ENCODE measurements at places on chromosomes 11 and 22.

DNA sequence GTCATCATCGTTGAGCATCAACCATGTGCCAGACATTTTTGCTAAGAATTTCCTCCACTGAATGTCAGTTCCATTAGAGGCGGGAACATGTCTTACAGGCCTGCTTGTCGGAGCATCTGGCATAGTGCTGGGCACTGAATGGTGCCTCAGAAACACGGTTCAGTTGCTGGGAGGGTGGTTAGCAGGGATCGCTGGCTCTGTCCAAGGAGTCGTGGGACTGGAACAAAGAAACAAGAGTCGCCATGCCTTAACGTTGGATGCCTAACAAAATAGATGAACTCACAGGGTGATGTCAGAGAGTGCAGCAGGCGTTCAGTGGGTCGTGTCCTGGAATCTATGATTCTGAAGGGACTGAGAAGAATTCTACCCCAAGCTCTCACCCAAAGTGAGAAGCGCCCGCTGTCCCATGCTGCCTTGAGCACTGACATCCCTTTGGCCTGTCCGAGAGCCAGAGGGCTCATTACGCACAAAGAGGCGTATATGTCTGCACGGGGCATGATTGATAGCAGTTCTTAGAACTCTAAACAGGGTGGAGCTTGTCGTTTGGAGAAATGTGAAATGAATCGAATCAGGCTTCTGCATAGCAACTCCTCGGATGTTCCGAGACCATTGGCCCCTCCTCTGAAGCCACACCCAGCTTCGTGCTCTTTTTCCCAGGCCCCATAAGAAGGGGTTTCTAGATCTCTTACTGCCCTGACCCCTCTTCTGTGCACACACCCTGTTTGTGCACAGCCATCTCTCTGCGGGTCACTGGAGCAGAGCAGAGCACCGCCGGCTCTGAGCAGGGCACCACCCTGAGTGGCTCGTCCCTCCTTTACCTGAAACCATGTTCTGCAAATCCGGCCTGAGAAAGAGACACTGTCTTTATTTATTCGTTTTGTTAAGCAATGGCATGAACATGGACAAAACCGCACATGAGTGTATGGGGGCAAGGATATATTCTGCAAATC is 113.1 kb upstream of the B3GAT1 start:
- no peak for DNase-seq

GRCh38 chr11:123437236-123437979 is 7.3 kb downstream of the GRAMD1B start:
- DNase-seq = no peak

DNA sequence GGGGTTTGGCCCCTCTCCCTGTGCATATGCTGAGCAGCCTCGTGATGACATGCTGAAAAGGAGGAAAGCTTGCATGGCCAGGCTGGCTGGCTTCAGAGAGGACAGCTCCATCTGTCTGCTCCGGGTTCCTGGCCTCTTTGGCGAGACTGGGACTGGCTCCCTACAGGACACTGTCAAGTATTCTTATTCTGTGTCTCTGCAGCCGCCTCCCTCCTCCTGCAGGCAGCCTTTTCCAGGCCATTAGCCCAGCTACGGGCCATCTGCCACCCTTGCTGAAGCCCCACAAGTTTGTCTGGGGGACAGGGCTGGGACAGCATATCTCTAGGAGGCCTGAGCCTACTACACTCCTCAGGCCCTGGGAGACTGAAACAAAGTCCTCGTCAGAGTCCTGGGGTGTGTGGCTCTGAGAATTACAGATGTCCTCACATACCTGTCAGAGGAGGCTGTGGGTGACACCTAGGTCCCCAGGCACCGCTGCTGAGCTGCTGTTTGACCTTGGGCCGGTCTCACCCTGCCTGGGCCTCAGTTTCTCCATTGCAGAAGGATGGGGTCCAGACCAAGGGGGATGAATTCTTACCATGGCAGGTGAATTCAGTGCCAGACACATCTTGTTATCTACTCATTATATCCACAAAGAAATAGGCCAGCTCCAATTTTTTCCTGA is 11.0 kb downstream of the MRGPRG start:
- DNase-seq = no peak

DNA sequence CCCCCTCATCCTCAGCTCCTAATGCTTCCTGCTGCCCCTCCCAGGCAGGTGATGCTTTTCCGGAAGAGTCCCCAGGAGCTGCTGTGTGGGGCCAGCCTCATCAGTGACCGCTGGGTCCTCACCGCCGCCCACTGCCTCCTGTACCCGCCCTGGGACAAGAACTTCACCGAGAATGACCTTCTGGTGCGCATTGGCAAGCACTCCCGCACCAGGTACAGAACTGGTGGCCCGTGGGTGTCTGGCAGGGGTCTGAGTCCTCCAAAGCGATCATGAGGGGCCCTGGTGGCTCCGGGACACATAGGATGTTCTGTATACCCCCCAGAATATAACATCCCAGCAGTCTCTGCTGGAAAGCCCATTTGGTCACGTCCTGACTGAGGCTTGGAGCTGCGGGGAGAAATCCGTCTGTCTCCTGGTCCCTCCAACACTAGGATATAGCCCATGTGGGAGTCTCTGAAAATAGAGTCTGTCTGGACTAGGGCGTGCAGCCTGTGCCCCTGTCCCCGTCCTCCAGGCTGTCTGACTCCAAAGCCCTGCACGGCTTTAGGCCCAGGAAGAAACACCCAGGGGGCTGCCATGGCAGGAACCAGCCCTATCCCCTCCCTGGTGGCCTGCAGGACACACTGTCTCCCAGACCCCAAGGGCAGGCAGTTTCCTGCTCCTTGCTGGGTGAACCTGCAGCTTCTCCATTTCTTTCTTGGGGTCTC is 9.1 kb downstream of the F2 start:
- no peak for DNase-seq

GRCh38 chr22:44697423-44698141 is 4.4 kb upstream of the PRR5 start:
- peak; percentile 72 for DNase-seq

GRCh38 chr22:40256516-40256915 is 78.8 kb downstream of the TNRC6B start:
- peak; percentile 92 for DNase-seq

DNA sequence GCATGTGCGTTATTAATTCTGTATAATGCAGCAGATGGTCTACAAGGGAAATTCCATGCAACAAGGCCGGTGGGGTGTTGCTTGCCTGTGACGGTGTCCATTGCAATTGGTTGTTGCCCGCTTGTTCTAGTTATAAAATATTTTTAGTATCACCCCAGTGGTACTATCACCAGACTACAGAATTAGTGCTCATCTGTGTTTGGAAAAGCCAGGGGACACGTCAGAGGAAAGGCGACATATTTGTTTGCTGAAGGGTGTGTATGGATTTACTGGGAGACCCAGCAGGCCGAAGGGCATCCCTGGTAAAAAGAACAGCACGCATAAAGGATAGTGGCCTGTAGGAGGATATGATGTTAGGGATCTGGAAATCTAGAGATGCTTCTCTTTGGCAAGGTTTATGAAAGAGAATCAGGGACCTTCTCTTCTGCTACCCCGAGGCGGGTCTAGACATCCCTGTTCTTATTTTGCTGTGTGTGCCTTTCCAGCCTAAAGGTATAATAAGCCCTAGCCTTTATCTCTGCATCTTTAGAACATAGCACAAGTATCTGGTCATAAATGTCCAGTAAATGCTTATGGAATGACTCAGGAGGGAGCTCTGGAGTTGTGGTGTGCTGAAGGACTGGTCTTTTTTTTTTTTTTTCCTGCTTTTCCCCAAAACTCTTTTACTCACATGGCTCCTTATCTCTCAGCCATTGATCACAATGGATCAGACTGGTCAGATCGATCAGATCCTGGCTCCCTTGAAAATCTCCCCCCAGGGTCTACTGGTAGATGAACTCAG is 90.9 kb downstream of the LDLRAD3 start:
- peak; percentile 65 for DNase-seq

DNA sequence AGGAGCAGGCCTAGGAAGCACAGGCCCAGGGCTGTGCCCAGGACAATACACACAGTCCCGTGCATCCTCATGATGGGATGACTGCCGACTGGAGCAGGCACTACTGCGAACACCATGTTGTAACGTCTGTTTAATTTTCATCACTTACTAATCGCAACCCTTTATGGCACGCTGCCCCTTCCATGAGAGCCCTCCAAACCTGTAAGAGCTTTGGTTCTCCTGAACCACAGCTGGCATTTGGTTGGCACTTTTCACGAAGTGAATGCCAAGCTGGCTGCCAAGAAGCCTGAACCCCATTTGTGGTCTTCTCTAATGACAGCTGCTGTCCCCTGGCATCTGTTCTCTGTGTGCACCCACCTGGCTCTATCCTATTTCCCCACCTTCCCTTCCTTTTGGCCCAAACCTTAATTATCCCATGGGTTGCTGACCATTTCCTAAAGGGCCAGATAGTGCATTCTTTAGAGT is 36.5 kb downstream of the APOL1 start:
- no peak for DNase-seq

DNA sequence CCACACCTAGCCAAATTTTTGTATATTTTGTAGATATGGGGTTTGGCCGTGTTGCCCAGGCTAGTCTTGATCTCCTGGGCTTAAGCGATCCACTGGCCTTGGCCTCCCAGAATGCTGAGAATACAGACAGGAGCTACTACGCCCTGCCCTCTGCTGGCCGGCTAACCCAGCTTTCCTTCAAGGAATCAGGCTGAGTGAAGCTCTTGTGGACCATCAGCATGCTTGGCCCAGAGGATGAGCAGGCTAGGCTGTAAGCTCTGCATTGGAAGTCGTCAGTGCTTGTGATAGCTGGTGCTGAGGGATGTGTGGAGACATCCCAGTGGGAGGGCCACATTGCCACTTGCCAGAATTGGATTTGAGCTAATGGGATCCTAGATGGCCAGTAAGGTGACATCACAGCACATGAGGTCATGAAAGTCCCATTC is 60.6 kb downstream of the MED15 start:
- peak; percentile 44 for DNase-seq

GRCh38 chr11:86692317-86692716 is 19.9 kb upstream of the ME3 start:
- no peak for DNase-seq

DNA sequence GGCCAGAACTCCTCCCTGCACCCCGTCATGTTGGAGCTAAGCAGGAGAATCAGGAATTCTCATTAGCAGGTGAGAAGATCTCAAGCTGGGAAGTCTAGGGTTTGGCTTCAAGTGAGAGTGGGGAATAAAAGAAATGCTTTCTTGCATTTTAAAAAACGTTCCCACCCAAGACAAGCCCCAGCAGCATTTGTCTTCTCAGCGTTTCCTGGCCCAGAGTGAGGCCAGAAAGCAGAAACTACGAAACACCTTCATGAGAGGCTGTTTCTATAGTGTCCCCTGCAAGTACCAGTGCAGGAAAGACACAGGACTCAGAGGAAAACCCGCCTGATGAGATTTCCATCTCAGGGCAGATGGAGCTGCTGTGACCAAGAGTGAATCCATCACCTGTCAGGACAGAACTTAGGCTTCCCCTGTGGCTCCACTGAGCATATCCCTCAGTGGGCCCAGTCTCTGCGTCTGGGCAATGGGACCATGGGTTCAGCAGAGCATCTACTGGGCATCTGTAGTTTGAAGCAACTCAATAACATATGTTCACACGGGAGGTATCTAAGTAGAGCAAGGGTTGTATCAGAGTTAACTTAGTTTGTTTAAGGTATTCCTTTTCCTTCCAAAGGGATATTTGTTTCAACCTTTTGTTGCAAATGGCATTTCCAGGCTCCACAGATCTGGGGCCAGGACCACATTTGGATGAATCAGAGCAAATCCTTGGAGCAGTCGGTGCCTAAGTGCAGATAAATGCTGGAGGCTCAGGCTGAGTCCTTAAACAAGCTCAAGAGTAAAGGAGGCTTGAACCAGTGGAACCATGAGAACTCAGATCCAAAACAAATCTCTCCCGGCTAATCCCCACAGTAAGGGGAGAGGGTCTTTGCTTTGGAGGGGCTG is 548.3 kb downstream of the MIAT start:
- DNase-seq = peak; percentile 72
